ENCODE measurements at places on chromosomes 11 and 22.

GRCh38 chr11:2319791-2320472 lies 18.1 kb downstream of the TSPAN32 start:
- DNase-seq: no peak

- DNase-seq: no peak
These were observed 163.6 kb upstream of the B3GAT1 start for GRCh38 chr11:134575504-134576230.

DNA sequence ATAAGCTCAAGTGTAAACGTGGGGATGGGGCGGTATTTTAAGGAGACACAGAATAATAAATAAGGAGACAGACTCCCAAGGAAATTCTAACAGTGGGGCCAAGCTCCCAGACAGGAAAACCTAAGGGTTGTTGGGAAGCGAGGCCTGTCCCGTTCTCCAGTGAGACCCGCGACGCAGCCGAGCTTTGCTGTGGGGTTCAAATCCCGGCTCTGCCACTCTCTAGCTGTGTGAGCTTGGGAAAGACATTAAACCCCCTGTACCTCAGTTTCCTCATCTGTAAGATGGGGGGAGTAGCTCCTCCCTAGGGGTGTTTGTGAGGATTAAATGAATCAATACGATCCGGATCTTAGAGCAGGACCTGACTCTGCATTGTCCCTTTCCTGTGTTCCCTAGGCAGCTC lies 106.8 kb downstream of the TRIM29 start:
- DNase-seq: no peak

DNA sequence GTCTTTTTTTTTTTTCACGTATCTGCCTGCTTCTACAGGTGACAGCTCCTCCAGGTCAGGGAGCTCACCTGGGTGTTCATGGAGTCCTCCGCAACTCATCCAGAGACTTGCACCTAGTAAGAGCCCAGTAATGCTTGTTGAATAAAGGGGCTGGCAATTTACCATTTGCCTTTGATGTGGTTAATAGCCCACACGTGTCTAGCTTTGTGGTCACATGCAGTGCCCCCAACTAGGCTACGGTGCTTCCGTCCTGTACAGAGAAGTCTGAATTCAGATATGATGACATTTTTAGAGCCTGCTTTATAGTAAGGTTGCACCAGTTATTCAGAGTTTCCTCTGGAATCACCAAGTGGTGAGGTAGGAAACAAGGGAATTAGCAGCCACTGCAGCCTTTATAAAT lies 199.4 kb upstream of the MTMR2 start:
- DNase-seq: no peak

DNA sequence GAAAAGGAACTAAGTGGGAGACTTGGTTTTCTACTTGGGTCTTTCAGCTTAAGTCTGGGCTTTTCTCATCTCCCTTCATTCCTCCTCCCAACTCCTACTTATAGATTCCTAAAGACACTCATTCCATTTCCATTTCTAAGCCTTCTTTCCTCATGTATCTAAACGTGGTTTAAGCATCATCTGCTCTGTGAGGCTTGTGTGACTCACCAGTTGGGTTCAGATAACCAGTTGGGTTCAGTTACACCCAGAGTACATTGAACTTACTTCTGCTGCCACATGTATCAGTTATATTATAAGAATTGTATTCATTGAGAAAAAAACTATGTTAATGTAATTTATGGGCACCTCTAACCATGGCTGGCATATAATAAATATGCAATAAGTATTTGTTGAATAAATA lies 831.2 kb upstream of the CCDC90B start:
- peak; percentile 17 for DNase-seq

DNA sequence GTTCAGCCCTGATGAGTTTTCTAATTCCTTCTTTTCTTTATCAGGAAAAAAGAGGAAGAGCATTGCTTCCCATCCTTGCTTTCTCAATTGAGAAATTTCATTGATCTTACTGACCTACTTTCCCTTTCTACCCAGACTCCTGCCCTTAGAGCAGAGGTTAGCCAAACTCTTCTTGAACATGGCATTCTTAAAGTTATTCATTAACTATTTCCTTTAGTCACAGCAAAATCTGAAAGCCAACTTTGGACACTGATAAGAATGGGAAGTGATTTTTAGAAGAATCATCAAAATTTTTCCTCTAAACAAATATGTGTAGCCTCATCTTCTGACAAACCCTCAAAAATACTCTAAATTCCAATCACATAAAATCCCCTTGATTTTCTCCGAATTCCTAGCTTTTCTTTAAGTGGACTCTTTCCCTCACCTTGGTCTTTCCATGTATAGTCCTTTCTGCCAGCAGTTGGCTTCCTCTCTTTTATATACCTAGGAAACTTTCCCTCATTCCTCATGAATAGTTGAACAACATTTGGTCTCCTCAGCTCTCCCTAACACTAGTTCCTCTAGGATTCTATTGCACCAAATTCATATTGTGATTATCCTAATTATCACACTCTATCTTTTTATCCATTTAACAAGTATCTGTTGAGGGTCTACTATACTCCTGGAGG lies 566.7 kb upstream of the CCDC90B start:
- DNase-seq: no peak

GRCh38 chr11:125167292-125167953 lies 2.9 kb downstream of the PKNOX2 start:
- peak; percentile 70 for DNase-seq

- DNase-seq: no peak
These were observed 3.7 kb upstream of the CLDN5 start for GRCh38 chr22:19527861-19528417.

DNA sequence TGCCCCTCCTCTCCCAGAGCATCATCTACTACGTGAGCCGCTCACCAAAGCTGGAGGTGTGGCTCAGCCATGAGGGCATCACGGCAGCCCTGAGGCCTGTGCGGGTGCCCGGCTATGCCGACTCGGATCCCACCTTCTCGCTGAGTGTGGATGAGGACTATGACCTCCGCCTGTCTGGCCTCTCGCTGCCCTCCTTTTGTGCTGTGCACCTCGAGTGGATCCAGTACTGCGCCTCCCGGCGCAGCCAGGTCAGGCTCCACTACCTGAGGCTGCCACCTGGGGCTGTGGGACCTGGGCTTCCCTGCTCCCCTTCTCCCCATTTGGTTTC lies 3.8 kb upstream of the SIPA1 start:
- DNase-seq: no peak

- no peak for DNase-seq
These were observed 38.9 kb upstream of the MN1 start for GRCh38 chr22:27840436-27840835.

GRCh38 chr11:100827934-100828661 lies 141.0 kb downstream of the ARHGAP42 start:
- DNase-seq: peak; percentile 44

- DNase-seq: no peak
These were observed 193.9 kb upstream of the RAG2 start for GRCh38 chr11:36791957-36792356.

- peak; percentile 83 for DNase-seq
These were observed 406.6 kb downstream of the LARGE1 start for GRCh38 chr22:33513388-33514338.

GRCh38 chr11:1782831-1783724 lies 19.4 kb upstream of the CTSD start:
- peak; percentile 31 for DNase-seq

GRCh38 chr11:82959987-82960778 lies 58.6 kb downstream of the DDIAS start:
- no peak for DNase-seq

DNA sequence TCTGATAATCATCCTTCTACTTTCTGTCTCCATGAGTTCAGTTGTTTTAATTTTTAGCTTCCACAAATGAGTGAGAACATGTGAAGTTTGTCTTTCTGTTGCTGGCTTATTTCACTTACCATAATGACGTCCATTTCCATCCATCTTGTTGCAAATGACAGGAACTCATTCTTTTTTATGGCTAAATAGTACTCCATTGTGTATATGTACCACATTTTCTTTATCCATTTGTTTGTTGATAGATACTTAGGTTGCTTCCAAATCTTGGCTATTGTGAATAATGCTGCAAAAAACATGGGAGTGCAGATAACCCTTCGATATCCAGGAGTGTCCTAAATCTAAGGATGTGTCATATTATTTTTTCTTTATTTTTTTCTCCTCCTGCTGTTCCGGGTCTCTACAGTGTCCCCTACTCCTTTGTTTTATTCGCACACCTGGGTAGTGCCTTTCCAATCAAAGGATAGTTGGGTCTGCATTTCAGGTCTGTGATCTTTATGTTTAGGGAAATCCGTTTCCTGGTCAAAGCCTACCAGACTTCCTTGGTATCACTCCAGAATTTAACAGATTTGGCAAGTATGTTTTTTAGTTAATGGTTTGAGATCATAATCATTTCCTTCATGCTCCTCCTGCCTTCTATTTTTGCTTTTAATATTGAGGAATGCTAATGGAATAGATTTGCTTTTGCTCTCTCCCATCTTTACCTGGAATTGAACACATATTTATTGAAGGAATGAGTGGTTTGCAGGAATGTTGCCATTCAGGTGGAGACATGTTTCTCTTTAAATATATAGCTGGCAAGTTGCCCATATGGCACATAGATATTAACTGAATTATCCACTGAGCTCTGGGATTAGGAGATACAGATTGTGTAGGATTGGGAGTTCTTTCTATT lies 53.7 kb downstream of the ARHGEF12 start:
- DNase-seq: no peak

GRCh38 chr11:40273192-40273732 lies 1186.2 kb downstream of the LRRC4C start:
- no peak for DNase-seq

GRCh38 chr11:132402071-132402684 lies 1031.8 kb downstream of the NTM start:
- peak; percentile 53 for DNase-seq

- DNase-seq: peak; percentile 15
These were observed at the start of gene MPPED2 for GRCh38 chr11:30586251-30587144. Gene MPPED2 (minus strand): TSS chr11:30586353. CDS start chr11:30580373, 5,980 bp downstream.

GRCh38 chr11:7031471-7031871 lies 11.2 kb downstream of the NLRP14 start:
- no peak for DNase-seq

DNA sequence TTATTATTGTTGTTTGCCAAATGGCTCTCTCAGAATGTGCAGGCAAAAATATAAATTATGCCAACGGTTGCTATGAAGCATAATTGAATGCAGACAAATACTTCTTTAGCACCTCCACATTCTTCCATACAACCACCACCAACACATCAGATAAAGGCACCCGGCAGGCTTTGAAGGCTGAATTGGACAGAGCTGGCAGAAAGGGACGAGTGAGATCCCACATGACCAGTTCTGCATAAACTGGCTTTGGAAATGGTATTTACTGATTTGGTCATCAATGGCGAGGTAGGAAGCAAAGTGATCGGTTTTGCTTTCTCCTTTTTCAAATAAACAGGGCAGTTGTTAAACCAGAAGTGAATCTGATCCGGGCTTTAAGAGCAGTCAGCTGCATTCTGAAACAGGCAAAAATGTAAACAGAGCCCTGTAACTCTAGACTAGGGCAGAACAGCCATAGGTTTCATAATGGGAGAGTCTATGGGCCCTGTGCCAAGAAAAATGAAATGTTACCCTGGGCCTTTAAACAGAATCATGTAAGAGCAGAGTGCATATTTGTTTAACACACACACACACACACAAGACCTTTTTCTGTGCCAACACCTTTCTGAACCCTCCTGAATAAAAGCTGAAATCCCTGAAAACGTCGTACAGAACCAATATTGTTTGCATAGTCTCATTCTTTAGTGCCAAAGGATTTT lies 97.7 kb downstream of the MPPED2 start:
- peak; percentile 58 for DNase-seq

GRCh38 chr11:19382131-19382611 lies 141.4 kb upstream of the E2F8 start:
- no peak for DNase-seq

GRCh38 chr11:44839458-44840084 lies 111.1 kb downstream of the TP53I11 start:
- DNase-seq: no peak

GRCh38 chr22:21629255-21630149 lies at the start of gene YDJC:
Gene YDJC (minus strand): TSS chr22:21630022. CDS start chr22:21630014, 8 bp downstream.
- peak; percentile 87 for DNase-seq

DNA sequence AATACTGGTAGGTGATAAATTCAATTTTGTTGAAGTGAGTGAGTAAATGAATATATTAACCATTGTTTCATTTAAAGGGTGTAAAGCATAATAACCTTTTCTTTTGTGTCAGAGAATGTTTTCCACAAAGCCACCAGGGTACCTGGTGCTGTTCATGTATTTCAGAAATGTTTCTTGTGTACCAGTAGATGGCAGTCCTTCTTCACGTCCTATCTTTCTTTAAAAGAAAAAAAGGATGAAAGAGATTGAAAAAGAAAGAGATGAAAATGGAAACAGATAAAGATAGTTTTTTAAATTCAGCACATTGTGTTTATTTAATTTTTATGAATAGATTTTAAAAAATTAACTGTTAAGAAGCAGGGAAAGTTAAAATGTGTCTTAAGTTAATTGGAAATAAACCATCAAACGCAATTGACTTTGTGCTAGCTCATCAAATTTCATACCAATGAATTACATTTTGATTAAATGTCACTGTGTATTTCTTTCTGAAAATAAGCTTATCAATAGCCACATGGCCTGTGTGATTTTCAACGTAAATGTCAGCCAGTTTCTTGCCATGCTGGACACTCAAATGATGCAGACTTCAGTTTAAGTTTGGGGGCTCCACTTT lies 65.5 kb upstream of the CHORDC1 start:
- DNase-seq: peak; percentile 21

DNA sequence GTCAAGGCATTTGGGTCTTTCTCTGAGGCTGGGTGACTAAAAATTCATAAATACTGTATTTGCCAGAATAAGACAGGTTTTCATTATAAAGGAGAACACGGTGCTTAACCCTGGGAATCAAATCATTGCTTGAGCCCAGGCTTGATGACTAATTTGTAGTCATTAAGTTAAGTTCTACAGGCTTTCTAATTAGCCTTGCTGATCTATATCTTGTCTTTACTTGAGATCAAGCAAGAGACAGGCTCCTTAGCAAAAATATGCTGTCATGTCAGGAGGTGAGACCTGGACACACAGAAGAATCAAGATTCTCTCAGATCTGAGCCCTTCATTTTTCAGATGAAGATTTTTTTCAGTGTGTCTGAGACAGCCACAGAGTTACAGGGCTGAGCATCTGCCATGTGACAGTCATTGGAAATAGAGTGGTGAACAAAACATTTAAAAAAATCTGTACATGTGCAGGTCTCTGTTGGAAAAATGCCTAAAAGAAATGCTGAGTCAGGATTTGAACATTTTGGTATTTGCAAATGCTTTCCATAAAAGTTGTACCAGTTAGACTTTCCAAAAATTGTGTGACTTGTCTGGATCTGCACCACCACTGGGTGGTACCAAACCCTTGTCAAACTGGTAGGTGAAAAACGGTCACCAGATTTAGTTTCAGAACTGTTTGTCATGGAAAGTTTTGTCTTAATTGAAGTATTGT lies 14.6 kb downstream of the ACAT1 start:
- DNase-seq: peak; percentile 11

GRCh38 chr11:24046731-24047130 lies 450.1 kb upstream of the LUZP2 start:
- DNase-seq: no peak
